ENCODE measurements at places on chromosomes 13 and 19.

DNA sequence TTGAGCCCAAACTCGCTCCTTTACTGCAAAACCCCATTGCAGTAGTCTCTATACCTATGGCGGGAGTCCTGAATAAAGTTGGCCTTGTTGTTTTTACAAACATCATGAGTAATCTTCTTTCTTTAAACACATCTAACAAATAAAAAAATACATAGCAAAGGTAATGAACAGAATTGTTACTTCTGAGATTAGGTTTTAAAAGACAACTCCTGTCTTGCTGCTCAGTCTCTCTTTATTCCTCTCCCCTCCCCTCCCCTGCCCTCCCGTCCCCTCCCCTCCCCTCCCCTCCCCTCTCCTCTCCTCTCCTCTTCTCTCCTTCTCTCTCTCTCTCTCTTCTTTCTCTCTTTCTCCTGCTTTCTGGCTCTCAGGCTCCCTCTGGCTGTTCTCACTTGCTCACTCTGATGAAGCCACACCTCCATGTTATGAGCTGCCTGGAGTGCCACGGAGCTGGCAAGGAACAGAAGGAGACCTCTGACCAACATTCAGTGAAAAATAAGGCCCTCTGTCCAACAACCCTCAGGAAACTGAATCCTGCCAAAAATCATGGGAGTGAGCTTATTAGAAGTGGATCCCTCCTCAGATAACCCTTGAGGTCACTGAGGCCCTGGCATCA lies 300.7 kb upstream of the MIR17HG start:
- peak; percentile 62 for DNase-seq

DNA sequence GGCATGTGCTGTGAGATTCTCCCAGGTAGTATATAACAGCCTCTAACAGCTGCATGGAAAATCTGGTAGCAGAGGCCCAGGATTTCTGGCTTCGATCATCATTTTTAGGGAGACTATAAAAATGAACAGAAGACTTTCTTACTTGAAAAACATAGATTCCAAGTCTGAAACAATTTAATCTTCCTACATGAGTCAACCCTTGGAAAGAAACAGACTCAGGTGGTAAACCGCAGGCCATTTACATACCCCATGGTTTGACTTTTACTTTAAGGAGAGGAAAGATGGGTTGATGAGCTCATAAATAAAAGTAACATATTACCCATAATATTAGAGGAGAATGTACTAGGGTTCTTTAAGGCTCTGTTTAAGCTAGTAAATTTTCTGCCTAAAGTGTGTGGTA lies 121.6 kb downstream of the CYSLTR2 start:
- no peak for DNase-seq

DNA sequence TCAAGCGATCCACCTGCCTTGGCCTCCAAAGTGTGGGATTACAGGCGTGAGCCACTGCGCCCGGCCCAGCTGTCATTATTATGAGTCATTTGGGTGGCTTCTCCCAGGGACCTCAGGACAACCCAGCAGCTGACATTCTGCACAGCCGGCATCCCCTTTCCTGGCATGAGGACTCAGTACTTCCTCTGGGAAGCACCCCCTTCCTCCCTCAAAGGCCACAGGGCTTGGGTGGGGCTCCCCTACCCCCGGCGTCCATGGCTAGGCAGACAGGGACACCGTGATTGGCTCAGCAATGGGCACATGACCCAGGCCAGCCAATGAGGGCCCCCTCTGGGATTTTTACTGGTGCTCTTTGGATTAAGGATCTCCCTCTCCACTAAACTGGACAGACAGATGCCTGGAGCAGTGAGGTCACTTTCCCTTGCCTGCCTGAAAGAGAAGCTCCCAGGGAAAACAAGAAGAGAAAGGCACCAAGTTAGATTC lies 6.0 kb downstream of the KANK2 start:
- DNase-seq = peak; percentile 63

GRCh38 chr19:31529121-31529520 lies 179.9 kb upstream of the TSHZ3 start:
- DNase-seq = no peak

DNA sequence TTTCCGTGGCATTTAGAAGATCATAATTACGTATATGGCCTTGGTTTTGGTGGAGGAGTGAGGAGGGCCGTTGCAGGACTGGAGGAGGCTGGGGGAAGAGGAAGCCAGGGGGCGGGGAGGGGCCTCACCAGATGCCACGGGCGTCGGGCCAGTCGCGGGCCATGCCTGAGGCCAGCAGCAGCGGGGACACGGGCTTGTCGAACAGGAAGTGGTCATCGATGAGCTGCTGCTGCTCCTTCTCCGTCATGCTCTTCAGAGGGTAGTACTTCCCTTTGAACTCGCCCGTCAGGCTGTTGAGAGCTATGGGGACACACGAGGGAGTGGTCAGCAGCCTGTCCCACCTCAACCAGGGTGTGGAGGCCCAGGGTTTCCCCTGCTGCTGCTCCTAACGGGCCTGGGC lies 11.1 kb downstream of the CKM start:
- peak; percentile 55 for DNase-seq
